ENCODE measurements at places on chromosomes 13 and 19.

- no peak for DNase-seq
These were observed 10.2 kb downstream of the PLPPR3 start for GRCh38 chr19:811506-812048.

DNA sequence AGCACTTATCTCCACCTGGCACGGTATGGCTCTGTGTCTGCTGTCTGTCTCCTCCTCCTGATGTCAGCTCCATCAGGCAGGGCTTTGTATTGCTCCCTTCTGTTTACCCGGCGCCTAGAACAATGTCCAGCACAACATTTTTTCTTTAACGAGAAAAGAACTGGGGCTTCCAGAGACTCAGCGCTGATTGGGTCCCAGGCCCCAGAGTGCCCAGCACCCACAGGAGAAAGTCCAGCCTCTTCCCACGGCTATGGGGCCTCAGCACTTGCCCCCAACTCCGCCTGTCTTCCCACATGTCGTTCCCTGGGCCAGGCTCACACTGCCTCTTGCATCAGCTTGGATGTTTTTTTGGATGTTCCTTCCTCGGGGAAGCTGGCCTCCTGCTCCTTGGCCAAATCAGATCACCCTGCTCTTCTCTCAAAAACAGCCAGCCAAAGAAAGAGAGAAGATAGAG is 6.9 kb downstream of the MYPOP start:
- DNase-seq = no peak

GRCh38 chr13:73063166-73063565 is 4.4 kb downstream of the KLF5 start:
- DNase-seq = no peak

GRCh38 chr13:113881614-113882266 is 17.9 kb upstream of the GAS6 start:
- no peak for DNase-seq

DNA sequence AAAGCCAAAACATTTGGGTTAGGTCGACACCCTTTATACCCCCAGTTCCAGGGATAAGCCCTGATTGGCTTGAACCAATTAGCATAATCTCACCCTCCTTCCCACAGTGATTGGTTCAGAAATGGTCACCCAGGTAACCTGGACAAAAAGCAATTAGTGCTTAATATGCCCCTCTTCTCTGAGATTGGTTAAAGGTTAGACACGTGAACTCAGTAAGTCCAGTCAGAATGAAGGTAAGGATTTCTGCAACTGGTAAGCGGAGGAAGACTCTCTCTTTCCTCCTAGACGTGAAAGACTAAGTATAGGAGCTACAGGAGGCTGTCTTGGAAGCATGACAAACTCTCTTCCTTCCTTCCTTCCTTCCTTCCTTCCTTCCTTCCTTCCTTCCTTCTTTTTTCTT is 1.3 kb upstream of the PNMA8C start:
- no peak for DNase-seq

DNA sequence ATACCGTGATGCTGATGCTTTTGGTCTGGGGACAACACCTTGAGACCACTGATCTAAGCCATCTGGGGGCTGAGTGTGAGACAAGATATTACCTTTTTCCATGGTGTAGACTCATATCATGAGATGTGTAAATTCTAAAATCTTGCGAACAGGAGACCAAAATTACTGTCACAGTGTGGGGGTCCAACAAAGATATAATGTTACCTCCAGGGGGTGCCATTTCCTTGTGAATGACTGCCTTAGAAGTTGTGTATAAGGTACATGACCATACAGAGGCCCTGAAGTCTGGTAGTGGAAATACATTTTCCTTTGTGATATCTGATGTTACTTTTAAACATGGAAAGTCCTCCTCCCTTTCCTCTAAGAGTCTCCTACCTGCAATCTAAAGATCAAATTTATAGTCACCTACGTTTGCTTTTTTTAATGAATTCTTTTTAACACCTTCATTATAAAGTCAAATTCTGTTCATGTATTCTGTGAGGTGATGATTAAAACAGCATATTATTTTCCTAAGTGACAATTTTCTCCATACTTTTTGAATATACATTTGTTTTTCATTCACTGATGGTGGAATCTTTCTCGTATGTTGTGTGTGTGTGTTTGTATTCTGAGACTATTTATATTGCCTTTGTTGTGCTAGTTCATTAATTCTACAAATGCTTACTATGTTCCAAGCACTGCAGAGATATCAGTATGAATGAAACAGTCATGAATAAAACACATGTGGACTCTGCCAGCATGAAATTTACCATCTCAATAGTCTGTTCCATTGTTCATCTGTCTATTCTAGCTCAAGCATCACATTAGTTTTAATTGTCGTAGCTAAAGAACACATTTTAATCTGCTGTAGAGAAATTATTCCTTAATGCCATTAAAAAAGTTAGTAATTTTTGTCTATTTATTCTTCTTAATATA is 113.7 kb downstream of the RFC3 start:
- no peak for DNase-seq

DNA sequence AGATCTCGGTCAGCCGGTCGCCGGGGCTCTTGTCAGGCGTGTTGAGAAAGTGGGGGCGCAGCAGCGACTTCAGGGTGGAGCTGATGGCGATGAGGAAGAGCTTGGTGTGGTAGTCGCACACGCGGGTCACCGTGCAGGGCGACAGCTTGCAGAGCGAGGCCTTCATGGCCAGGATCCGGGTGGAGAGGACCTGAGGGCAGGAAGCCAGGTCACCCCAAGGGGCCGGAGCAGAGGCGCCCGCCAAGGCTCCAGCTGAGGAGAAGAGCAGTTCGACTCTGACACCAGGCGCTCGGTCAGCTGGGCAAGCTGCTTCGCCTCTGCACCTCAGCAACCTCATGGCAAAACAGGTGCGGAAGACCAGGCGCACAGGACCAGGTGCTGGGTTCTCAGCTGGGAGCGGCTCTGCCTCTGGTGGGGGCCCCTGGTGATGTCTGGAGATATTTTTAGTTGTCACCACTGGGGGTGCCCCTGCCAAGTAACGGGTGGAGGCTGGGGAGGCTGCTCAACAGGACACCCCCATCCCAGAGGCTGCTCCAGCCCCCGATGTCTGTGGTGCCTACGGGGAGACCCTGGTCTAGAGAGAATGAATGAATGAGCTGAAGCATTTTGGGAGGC is 15.9 kb downstream of the CFD start:
- no peak for DNase-seq

DNA sequence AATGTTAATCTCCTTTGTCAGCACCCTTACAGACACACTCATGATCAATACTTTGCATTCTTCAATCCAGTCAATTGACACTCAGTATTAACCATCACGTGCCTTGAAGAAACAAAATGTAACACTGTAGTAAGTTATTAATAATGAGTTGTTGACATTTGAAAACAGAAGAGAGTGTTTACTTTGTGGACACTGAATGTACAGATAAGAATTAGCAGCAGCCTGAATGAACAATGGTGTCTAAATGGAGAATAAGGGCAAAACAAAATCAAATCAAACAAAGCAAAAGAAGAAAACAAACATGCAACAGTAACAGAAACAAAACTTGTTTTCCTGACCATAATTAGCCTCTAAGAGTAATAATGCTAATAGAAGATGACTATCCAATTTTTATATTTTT is 1191.1 kb upstream of the MIR17HG start:
- no peak for DNase-seq

DNA sequence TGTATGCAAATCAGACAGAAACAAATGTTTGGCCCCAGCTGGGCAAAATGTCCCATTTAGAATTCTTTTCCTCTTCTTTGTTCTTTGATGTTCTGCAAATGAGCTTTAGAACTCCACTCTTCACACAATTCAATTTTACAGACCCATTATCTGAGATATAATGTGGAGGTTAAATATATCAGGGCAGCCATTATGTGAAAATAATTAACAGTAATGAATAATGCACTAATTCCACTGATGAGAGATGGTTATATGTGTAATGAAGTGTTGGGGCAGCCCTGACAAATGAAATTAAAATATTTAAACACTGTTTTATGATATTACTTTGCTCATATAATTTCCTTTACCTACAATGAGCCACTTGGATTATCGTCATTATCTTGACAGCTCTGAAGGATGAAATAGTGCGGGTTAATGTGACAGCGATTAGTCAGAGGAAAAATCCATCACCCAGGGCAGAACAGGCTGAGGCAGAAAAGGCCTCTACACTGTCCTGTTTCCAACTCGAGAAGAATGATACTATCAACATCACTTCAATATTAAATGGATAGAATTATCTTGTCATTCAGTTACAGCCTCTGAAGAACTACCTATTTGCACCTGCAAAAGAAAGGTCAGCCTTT is 321.1 kb downstream of the RBM26 start:
- DNase-seq = no peak

GRCh38 chr19:6489278-6490061 is 7.9 kb upstream of the DENND1C start:
- no peak for DNase-seq

GRCh38 chr19:42276821-42277220 is 7.8 kb downstream of the CIC start:
- DNase-seq = no peak

GRCh38 chr13:41177616-41178015 is 16.8 kb downstream of the KBTBD7 start:
- no peak for DNase-seq

DNA sequence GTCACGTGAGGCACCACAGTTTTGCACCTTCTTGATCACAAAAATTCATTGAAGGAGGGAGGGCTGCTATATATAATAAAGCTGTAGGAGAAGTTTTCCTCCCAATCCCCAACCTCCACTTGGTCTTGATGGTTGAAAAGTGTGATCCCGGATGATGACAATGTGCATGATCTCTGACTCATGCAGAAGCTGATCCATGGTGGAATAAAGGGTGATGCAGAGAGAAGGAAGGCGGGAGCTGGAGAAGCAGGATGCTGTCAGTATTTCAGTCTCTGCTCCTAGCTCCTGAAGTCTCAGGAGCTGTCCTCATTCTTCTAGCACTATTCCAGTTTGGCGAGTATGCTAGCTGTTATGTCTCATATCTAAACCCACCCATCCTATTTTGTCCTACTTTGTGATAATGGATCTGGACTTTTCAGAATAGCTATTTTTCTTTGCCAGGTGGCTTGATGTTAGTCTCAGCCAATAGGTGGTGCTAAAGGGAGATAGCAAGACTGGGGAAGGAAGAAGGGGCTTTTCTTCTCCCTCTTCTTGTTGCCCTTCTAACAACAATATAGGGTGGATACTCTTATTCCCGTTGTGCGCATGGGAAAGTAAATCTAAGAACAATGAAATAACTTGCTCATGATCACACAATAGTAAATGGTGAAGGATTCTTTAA is 65.6 kb upstream of the HTR2A start:
- DNase-seq = no peak

- DNase-seq = no peak
These were observed 64.4 kb downstream of the RASA3 start for GRCh38 chr13:114067886-114068651.

DNA sequence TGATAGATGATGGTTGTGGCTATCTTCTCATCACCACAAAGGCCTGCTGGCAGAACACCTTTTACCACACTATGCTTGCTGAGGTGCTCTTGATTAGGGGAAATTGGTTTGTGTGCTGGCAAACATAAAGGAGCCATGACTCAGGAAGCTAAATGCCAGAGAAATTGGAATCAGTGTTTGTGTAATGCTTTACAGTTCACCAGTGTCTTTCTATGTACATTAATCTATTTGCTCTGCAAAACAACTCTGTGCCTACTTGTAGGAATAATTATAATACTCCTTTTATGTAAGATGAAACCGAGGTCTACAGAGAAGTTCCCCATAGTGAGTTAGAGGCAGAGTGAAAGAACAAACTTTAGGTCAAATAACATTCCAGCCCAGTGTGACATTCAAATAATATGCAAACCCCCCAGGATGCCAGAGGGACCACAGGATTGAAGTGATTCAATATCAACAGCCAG is 390.5 kb upstream of the HTR2A start:
- DNase-seq = no peak

- DNase-seq = no peak
These were observed 1.4 kb downstream of the EPN1 start for GRCh38 chr19:55676383-55676782.

GRCh38 chr13:82341116-82341515 is 1541.2 kb downstream of the SLITRK1 start:
- DNase-seq = no peak

- DNase-seq = no peak
These were observed 528 bp upstream of the CHST8 start for GRCh38 chr19:33621065-33621785.

- no peak for DNase-seq
These were observed 31.6 kb downstream of the ATP11A start for GRCh38 chr13:112721198-112722104.

- DNase-seq = no peak
These were observed 3.6 kb downstream of the FOXO1 start for GRCh38 chr13:40662866-40663265.

GRCh38 chr13:35475960-35476943 is at the start of gene MAB21L1:
MAB21L1 (minus strand) TSS chr13:35476689; CDS start chr13:35476138, 551 bp downstream.
- no peak for DNase-seq

- DNase-seq = no peak
These were observed 27.3 kb upstream of the FAM124A start for GRCh38 chr13:51194942-51195341.

- DNase-seq = no peak
These were observed 1.2 kb downstream of the KLF12 start for GRCh38 chr13:74132776-74133656.

GRCh38 chr19:46446021-46446420 is 17.3 kb upstream of the PNMA8C start:
- DNase-seq = no peak

DNA sequence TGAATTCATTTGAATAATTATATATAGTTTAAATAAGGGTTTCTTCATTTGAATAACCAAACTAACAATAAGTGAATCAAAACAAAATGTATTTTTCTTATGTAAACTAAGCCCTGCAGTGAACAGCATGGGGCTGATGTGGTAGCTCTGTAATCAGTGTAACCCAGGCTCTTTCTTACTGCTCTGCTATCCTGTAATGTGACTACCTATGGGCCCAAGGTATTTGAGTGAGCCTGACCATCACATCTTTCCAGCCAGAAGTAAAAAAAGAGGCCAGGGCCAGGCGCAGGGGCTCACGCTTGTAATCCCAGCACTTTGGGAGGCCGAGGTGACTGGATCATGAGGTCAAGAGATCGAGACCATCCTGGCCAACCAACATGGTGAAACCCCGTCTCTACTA is 494.6 kb downstream of the DCT start:
- DNase-seq = no peak

- DNase-seq = no peak
These were observed 61.1 kb downstream of the GSX1 start for GRCh38 chr13:27853335-27853734.

GRCh38 chr13:79621449-79621848 is 140.5 kb downstream of the NDFIP2 start:
- DNase-seq = no peak

DNA sequence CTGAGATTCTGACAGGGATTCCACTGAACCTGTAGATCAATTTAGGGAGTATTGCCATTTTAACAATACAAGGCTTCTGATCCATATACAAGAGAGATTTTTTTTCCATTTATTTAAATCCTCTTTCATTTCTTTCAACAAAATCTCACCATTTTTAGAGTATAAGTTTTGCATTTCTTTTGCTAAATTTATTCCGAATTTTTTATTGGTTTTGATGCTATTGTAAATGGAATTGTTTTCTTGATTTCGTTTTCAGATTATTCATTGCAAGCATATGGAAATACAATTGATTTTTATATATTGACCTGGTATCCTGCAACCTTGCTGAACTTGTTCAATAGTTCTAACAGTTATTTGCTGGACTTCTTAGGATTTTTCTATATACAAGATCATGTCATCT is 18.4 kb downstream of the LEUTX start:
- no peak for DNase-seq

Data from stimulated activated CD8-positive, alpha-beta memory T cell treated with anti-CD3 and anti-CD28 coated beads, Interleukin-15, amount 100 ng/mL, for 24 hours (primary cell).